ENCODE measurements at places on chromosomes 5 and 9. TPM values are rescaled to one million over a fixed set of nuclear protein-coding genes. Genes with fewer than 3 reads are reported as not detected.

DNA sequence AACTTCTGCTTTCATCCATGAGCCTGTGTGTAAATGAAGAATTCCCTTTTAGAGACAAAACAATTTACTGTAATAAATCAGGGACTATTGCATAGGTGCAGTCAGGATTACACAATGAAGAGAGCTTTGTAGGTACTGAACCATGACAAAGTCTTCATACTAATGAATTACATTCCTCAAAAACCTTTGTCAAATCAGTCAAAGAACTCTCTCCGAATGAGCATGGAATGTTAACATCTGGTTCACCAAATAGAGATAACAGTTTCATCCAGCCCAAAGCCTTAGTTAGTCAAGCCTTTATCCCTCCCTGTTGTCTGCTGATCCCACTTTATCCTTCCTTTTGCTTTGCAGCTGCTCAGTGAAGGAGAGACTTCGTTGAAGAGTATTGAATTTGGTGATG lies 62.9 kb upstream of the DMRTA1 start:
- H3K27me3 ChIP-seq: no peaks in the 10 kb centered on the region
- DNase-seq: no peak
- no peak overlapping the region for H3K27ac ChIP-seq
- H3K4me3 ChIP-seq: no peak overlapping the region
- H3K4me1 ChIP-seq: no peaks in the 10 kb centered on the region

- H3K27ac ChIP-seq: no peak overlapping the region
- 0 out of 2 replicates have a peak, but pooled peaks cover 3% of the 10 kb centered on the region for H3K4me1 ChIP-seq
- no peaks in the 10 kb centered on the region for H3K27me3 ChIP-seq
Measured at GRCh38 chr5:153797484-153797883, 241.2 kb downstream of the FAM114A2 start.

DNA sequence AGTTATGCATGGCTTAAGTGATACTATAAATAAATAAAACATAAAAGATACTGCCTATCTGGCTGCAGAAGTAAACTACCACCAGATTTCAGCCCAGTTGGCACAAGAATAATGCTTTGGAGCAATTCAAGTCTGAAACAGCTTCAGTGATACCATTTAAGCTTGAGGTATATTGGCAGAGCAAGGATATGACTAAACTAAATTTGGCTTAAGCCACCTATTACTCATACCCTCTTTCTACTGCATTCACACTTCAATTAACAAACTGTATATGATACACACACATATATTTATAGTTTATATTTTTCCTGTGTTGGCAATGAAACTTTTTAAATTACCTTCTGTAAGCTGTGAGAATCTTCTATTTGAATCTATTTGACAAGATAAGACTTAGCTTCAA lies 431.9 kb downstream of the ANXA1 start:
- H3K27me3 ChIP-seq: no peaks in the 10 kb centered on the region
- no peaks in the 10 kb centered on the region for H3K4me1 ChIP-seq
- no peak for DNase-seq
- no peaks in the 10 kb centered on the region for H3K36me3 ChIP-seq
- no peak overlapping the region for H3K4me3 ChIP-seq

Gene ZNF608
- total RNA-seq: 15.1 TPM

Gene CTXN3
- total RNA-seq: not detected

Gene PCDHB10
- 0.18 TPM for total RNA-seq

Gene FBLL1
- 0.18 TPM for total RNA-seq

Gene PCDHA12
- total RNA-seq: not detected

Data from IMR-90 (cell line).